ENCODE measurements at places on chromosomes 1 and 21.

DNA sequence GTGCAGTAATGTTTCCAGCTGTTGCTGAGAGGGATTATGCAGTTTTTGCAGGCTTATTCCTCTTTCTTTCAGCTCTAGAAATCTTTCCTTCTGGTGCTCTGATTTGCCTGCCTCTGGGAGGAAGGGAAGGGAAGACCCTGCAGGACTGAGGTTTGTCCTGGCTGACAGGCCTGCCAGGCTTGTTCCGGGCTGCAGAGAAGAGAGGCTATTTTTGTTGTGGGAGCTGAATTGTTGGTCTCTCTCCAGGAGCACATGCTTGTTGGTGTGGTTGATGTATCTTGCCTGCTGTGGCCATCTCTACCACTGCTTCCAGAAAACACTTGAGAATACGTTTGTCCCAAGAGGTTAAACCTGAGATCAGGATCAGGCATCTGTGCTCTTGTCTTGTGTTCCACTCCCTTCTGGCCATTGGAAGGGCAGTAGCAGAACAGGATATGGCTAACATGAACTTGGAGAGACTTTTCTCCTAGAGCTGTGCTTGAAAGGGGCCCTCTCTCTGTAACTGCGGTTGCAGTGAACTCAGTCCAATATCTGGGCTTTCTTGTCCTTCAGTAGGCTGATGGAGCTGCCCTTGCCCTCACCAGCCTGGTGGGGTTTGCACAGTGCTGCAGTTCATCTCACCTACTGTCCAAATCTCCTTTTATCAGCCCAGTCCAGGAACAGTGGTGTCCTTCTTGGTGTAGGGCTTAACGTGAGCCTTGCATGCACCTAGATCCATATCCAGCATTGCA lies 21.5 kb upstream of the SLC25A34 start:
- DNase-seq, result no peak

DNA sequence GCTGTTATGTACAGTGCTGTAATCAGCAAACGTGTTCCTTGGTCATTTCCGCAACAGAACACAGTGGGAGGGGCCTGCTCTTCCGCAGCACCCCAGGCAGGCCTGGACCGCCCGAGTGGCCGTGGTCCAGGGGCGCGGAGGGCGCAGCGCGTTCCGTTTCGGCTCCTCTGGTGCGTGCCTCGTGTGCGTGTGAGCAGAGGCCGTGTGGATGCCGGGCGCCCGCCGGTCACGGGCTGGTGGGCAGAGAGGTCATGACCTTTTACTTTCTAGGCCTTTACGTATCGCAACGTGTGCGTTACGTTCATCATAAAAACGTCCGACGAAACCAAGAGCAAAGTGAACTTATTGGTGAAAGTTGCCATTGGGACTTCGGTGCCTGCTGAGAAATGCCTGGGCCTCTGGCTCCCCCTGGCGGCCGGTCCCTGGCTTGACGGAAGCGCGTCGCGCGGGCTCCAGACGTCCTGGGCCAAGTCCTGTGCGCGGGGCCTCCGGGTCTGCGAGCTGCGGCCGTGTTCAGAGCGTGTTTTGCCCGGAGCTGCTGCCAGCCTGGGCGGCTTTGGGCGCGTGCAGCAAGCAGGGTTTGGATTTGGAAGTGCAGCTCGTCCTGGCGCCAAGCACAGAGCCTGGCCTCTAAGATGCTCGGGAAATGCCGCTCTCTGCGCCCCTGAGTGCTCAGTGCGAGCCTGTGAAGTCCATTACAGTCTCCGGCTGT lies 34.4 kb downstream of the COL18A1 start:
- peak; percentile 85 for DNase-seq

DNA sequence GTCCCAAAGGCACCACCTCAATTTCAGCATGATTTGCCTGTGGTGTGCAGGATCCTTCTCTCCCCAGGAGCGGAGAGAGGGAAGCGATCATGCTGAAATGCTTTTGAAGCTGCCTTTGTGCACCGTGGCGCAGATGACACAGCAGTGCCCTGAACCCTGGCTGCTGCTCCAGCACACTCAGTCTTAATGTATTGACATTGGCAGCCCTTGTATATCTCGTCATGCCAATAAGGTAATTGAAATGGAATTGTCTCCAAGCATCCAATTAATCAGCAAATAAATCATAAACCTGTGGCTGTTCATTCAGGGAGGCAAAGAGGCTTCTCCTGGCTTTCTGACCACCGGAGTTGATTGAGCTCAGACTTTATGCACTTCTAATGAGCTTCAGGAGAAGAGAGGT lies 139.8 kb downstream of the KAZN start:
- no peak for DNase-seq

- DNase-seq, result no peak
Observed at GRCh38 chr1:116933606-116934515, 24.1 kb downstream of the PTGFRN start.

GRCh38 chr1:196902344-196902743 lies 14.5 kb downstream of the CFHR4 start:
- DNase-seq, result no peak

- no peak for DNase-seq
Observed at GRCh38 chr1:54047384-54048305, 5.4 kb downstream of the TMEM59 start.

DNA sequence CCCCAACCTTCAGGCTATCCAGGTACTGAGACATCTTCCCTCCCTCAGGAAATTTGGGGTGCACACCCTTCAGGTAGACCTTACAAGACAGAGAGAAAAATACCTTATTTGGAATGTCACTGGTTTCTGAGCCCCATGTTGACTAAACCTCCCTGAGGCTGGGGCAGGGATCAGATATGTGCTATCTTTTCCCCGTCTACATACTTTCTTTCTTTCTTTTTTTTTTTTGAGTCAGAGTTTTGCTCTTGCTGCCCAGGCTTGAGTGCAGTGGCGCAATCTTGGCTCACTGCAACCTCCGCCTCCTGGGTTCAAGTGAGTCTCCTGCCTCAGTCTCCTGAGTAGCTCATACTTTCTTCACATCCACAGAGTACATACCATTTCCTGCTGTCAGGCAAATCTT lies 1.6 kb downstream of the CYB5R1 start:
- DNase-seq, result no peak

- DNase-seq, result no peak
Observed at GRCh38 chr1:191671236-191671635, 487.0 kb upstream of the RGS18 start.

GRCh38 chr1:12491656-12492055 lies 126.4 kb downstream of the DHRS3 start:
- no peak for DNase-seq

- DNase-seq, result no peak
Observed at GRCh38 chr21:29166853-29167252, 36.4 kb downstream of the MAP3K7CL start.

GRCh38 chr1:25889470-25889869 lies 14.0 kb upstream of the PAQR7 start:
- DNase-seq, result no peak

GRCh38 chr1:91541918-91542533 lies 41.4 kb downstream of the CDC7 start:
- DNase-seq, result no peak
